ENCODE measurements at places on chromosomes 2 and 18. TPM values are rescaled to one million over a fixed set of nuclear protein-coding genes. Genes with fewer than 3 reads are reported as not detected.
A peak's percentile ranks its signal among the peaks of the same experiment; 100 is the strongest.

DNA sequence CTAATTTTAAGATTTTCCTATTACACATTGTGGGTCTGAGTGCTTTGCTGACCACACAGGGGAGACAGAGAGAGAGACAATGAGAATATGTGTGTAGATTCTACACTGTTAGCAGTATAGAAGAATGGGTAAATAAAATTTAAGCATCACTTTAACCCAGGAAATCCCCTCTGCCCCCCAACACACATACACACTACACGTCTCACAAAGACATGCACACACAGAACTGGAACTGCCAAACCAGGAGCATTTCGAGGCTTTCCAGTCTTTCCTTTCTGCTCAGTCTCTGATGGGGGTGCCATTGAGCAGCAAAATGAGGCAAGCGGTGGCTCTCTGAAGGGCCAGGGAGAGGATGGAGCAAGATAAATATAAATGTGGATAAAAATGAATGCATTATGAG lies 2.5 kb downstream of the MERTK start:
- no peaks in the 10 kb centered on the region for H3K36me3 ChIP-seq
- no peak overlapping the region for H3K4me3 ChIP-seq
- peaks cover 24% of the 10 kb centered on the region for H3K4me1 ChIP-seq
- peaks cover 12% of the 10 kb centered on the region for H3K27me3 ChIP-seq
- DNase-seq = no peak
- no peak overlapping the region for H3K27ac ChIP-seq

The ATG9A gene
- 68.0 TPM for total RNA-seq

DNA sequence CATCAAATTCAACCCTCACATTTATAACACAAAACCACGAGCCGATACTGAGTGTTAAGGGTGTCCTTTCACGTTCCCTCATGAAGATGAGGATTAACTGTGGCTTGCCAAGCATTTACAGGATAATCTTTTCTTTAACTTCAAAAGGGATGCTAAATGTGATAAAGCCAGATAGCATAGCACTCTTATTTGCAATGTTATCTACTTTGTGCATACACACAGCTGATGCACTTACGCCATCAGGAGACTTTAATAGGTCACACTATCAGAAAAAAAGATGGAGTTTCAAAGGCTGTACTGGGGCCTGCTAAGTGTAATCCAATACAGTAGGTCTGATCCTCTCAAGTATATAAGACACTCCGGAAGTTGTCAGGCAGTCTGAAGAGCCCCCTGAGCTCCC lies 572.7 kb downstream of the PIK3C3 start:
- H3K27ac ChIP-seq = no peak overlapping the region
- no peaks in the 10 kb centered on the region for H3K27me3 ChIP-seq
- no peaks in the 10 kb centered on the region for H3K36me3 ChIP-seq
- no peaks in the 10 kb centered on the region for H3K4me1 ChIP-seq

The SERPINB10 gene
- total RNA-seq = not detected

The FAM168B gene
- 72.1 TPM for total RNA-seq

DNA sequence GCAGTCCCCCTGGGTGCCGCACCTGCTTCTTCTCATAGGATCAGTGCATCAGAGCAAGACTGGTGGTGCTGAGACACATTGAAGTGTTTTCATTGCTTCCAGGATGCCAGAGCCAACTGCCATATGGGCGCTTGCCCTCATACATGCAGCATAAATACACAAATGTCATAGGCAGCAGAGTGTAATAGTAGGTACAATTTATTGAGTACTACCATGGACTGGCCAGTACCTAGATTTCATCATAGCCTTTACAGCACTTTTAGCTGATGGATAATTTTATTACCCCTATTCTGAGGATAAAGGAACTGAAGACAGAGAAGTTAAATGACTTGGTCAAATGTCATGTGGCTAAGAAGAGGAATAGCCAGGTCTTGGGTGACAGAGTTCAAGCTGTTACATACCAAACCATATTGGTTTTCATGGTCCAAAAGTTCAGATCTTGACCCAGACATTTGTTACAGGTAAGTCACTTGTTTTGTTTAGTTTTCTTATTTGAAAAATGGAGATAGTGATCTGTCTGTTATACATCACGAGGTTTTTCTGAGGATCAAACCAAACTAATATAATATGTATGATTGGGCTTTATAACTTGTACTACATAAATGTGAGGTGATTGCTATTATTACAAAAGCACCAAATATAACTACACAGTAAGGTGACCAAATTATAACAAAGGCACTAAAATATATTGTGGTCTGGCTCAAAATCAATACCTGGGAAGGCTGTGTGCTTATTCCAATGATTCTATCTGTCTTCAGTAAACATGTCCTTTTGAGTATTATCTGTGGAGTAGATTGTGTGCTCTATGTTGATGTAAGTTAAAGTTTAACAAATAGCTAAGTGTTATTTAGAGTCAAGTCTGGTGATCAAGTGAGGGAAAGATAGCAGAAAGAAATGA lies 151.9 kb upstream of the CYRIA start:
- no peak overlapping the region for H3K27ac ChIP-seq
- no peak for DNase-seq
- H3K4me1 ChIP-seq = no peaks in the 10 kb centered on the region
- H3K4me3 ChIP-seq = no peak overlapping the region
- no peaks in the 10 kb centered on the region for H3K27me3 ChIP-seq

DNA sequence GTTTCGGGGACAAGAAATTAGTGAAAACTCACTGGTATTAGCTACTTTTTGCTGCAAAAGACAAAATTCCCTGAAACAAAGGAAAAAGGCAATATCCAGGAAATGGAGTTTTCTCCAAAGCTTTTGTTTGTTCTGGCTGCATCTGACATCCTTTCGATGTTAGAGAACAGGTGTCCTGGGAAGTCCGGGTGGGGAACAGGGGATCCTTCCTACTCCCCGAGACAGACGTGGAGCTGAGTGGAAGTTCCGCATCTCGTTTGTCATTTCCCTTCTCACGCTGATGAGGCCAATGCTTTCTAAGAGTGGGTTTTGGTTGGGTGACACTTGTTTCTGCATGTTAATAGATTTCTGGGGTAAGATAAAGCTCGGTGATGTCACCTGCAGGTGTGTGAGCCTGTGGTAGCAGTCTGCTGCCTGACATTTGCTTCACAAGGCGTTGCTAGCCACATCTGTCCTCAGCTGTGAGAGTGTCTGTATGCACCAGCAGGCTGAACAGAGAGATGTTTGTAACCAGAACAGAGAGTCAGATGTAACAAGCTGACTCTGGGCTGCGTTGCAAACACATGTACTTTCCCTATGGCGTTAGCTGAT lies 125.9 kb downstream of the ACOXL start:
- peaks cover 41% of the 10 kb centered on the region for H3K4me1 ChIP-seq
- H3K36me3 ChIP-seq = no peaks in the 10 kb centered on the region
- H3K27me3 ChIP-seq = no peaks in the 10 kb centered on the region
- H3K4me3 ChIP-seq = peak overlapping the region; percentile 88
- peak; percentile 62 for DNase-seq

The SKOR2 gene
- total RNA-seq = not detected

The ATIC gene
- total RNA-seq = 48.8 TPM

DNA sequence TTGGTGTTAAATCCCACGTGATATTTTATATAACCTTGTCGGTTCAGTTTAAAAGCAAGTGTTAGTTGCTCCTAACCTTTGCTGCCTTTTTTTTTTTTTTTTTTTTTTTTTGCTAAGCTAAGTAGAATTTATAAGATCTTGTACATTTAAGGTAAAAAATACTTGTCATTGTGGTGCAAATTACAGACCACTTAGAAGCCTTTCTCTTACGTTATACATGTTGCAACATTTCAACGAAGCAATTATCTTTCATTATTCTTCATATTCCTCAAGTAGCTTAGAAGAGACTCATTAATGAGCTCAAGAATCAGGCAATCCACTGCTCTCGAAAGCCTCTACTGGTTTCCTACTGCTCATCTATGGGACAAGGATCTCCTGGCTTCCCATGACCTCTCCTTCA lies 14.9 kb upstream of the IL1RL2 start:
- no peaks in the 10 kb centered on the region for H3K27me3 ChIP-seq
- no peaks in the 10 kb centered on the region for H3K36me3 ChIP-seq
- H3K4me3 ChIP-seq = no peak overlapping the region
- no peaks in the 10 kb centered on the region for H3K4me1 ChIP-seq
- H3K27ac ChIP-seq = no peak overlapping the region

DNA sequence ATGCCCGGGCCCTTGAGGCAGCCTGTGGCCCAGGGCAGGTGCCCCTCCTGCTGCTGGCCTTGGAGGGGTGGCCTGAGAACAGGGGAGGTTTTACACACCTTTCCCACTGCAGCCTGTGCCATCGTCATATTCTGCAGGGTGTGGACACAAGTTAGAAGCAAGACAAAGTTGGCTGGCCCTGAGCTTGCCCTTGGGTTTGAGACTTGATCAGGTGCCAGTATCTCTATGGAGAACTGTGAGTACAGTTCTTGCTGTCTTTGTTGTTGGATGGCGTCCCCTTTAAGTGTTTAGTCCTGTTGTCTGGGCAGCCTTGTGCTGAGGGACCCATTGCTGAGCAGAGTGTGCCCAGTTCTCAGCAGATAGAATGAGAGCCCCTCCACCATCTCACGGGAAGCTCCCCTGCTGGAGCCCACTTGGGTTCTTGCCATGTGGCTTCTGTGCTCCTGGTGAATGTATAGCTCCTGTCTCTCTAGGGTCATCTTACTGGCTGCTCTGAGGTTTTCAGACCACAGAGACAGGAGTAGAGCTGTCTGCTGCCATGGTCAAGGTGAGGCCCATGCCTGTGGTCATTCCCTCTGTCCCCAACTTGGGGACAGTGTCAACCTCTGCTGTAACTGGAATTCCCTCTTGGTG lies 115.9 kb downstream of the SH3RF3 start:
- H3K4me3 ChIP-seq = no peak overlapping the region
- no peak overlapping the region for H3K27ac ChIP-seq
- no peaks in the 10 kb centered on the region for H3K4me1 ChIP-seq
- no peaks in the 10 kb centered on the region for H3K36me3 ChIP-seq

GRCh38 chr2:150126143-150126740 lies 361.2 kb downstream of the RND3 start:
- H3K4me3 ChIP-seq = no peak overlapping the region
- no peak for DNase-seq
- H3K27ac ChIP-seq = no peak overlapping the region
- no peaks in the 10 kb centered on the region for H3K4me1 ChIP-seq
- no peaks in the 10 kb centered on the region for H3K36me3 ChIP-seq
- no peaks in the 10 kb centered on the region for H3K27me3 ChIP-seq

DNA sequence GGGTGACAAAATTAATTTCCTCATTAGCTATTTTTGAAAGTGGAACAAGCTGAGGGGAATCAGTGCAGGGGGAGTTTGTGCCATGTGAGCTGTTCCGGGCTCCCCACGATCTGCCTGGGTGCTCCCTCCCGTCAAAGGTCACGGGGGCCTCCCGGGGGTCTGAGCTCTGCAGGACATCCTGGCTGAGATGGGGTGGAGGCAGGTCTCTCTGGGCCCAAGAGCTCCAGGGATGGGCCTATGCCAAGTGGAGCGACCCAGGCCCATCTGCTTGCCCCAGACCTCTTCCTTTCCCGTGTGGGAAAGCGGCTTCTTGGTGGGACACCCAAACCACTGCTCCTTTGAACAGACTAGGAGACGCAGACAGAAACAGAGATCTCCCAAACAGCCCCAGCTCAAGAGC lies 143.3 kb upstream of the ID2 start:
- no peak for DNase-seq
- no peak overlapping the region for H3K27ac ChIP-seq
- H3K27me3 ChIP-seq = no peaks in the 10 kb centered on the region
- peaks cover 25% of the 10 kb centered on the region for H3K4me1 ChIP-seq
- H3K4me3 ChIP-seq = no peak overlapping the region
- no peaks in the 10 kb centered on the region for H3K36me3 ChIP-seq

DNA sequence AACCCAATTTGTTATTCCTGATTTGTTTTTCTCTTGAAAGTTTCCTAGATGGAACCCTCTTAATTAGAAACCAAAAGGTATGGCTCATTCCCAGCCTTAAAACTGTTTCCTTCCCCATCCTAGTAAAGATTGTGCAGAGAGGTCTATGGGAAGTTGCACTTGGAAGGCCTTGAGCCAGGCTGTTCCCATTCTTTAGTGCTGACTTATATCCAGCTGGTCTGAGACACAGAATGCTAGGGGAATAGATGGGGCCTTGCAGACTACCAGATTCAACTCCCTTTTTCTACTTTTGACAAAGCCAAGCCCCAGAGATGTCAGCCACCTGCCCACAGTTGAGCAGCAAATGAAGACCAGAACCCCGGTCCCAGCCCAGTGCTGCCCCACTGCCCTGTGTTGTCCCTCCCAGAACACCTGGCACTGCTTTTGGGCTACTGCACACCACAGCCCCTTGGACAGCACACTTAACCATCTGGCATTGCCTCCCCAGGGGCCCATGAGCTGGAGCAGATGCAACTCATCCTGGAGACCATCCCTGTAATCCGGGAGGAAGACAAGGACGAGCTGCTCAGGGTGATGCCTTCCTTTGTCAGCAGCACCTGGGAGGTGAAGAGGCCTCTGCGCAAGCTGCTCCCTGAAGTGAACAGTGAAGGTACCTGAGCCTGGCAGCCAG lies 98.2 kb downstream of the MRO start:
- no peaks in the 10 kb centered on the region for H3K27me3 ChIP-seq
- H3K36me3 ChIP-seq = no peaks in the 10 kb centered on the region
- DNase-seq = no peak
- H3K4me1 ChIP-seq = no peaks in the 10 kb centered on the region
- H3K4me3 ChIP-seq = no peak overlapping the region

GRCh38 chr2:38751596-38752410 lies 642 bp upstream of the SRSF7 start:
- H3K27ac ChIP-seq = peak overlapping the region; percentile 98
- no peaks in the 10 kb centered on the region for H3K27me3 ChIP-seq
- peak overlapping the region; percentile 96 for H3K4me3 ChIP-seq
- no peak for DNase-seq
- H3K4me1 ChIP-seq = peaks cover 53% of the 10 kb centered on the region

DNA sequence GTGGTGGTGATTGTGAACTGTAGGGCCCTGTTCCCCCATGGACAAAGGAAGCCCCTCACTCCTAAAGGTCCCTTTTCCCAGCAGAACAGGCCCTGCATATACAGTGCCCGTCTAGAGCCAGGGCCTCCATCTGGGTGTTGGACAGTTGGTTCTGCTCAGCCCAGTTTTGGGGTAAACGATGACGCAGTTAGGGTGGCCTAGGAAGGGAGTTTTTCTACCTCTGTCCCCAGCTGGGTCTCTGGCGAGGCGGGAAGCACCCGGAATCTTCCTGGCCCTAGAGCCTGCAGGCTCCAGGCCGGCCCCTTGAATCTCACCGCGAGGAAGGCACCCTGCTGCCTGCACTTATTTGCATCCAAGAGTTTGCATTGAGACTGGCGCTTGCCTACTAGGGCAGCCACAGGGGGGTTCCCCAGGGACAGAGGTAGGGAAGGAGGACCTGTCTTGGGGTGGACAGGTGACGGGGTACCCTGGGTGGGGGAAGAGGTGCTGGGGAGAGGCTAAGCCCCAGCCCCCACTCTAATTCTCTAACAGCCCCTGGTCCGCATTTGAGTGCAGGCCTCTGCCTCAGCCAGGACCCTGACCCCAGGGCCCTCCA lies 529 bp upstream of the MTA3 start:
- no peak overlapping the region for H3K4me3 ChIP-seq
- DNase-seq = no peak
- H3K27me3 ChIP-seq = no peaks in the 10 kb centered on the region
- H3K36me3 ChIP-seq = no peaks in the 10 kb centered on the region

- no peaks in the 10 kb centered on the region for H3K4me1 ChIP-seq
- H3K27ac ChIP-seq = no peak overlapping the region
- H3K4me3 ChIP-seq = no peak overlapping the region
- DNase-seq = no peak
- peaks cover 3% of the 10 kb centered on the region for H3K27me3 ChIP-seq
Observed at GRCh38 chr18:62453864-62454263, 69.0 kb upstream of the ZCCHC2 start.

The TEKT4 gene
- total RNA-seq = not detected

GRCh38 chr2:241359481-241360045 lies 3.5 kb downstream of the FARP2 start:
- DNase-seq = no peak
- H3K36me3 ChIP-seq = no peaks in the 10 kb centered on the region
- no peak overlapping the region for H3K27ac ChIP-seq
- no peak overlapping the region for H3K4me3 ChIP-seq

Data from CD4-positive, CD25-positive, alpha-beta regulatory T cell (primary cell).